Muscle of arm (tissue), 14 donors: ENCODE measurements at places on chromosomes 6 and 20. TPM values are rescaled to one million over a fixed set of nuclear protein-coding genes. Genes with fewer than 3 reads are reported as not detected.

CLDN20 gene
- 1.2 TPM for polyA plus RNA-seq

DNA sequence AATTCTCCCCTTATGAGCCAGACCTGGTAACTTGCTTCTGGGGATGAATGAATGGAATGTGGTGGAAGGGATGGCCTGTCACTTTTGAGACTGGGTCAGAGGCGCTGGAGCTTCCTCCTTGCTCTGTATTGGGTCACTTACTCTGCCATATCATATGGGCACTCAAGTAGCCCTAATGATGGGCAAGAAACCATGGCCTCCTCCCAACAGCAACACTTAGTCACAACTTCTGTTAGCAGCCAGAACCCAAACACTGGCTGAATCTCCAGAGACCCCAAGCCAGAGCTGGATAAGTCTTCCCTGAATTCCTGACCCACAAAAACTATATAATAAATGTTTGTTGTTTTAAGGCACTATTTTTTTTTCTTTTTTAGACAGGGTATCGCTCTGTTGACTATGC is 5.5 kb downstream of the E2F1 start:
- DNase-seq = no peak

- DNase-seq = no peak
Measured at GRCh38 chr6:110250838-110251237, 70.6 kb downstream of the CDC40 start.

CGA gene
- polyA plus RNA-seq = 6.7 TPM

GRCh38 chr20:39775110-39775509 is 813.0 kb downstream of the DHX35 start:
- DNase-seq = no peak

CNR1 gene
- polyA plus RNA-seq = not detected

GRCh38 chr6:93685494-93685893 is 266.1 kb upstream of the EPHA7 start:
- no peak for DNase-seq

DNA sequence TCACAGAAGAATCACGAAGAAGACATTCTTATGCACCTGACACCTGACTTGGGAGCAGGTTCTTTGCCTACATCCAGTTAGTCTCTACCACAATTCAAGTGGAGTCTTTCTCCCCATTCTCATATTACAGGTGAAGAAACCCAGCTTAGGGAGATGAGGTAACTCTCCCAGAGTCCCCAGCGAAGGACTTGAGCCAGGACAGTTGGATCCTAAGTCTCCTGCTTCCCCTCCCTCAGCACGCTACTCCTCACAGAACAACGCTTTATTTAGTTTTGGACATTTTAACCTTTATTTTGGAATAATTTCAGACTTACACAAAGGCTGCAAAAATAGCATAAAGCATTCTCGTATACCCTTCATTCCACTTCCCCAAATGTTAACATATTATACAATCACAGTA is 824 bp upstream of the CSTL1 start:
- DNase-seq = no peak
